T-cell (primary cell): ENCODE measurements at places on chromosomes 7 and 10.

DNA sequence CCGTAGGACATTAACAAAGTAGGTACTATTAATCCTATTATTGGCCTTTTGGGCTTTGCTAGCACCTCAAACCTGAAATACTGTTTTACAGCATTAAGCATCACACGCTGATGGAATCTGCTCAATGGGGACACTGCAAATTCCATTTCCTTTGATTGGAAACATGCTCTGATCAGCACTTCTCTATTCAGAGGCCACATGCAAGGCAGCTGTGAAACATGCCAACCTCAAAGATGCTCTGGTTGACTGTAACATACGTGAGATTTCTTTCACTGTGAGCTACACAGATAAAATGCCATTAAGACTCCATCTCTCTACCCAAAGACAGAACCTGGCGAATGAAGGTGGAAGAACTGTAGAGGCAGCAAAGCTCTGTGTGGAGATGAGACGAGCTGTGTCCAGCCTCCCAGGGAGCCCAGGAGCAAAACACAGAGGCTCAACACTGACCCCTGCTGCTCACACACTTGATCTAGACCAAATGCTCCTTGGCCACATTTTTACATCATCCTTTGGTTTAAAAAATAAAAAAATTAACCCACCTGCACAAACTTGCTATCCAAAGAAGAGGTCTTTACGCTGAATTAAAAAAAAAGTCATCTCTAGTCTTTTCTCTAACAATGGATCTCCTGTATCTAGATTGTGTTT, 8.0 kb downstream of the RSU1 start:
- DNase-seq, result peak; percentile 13

DNA sequence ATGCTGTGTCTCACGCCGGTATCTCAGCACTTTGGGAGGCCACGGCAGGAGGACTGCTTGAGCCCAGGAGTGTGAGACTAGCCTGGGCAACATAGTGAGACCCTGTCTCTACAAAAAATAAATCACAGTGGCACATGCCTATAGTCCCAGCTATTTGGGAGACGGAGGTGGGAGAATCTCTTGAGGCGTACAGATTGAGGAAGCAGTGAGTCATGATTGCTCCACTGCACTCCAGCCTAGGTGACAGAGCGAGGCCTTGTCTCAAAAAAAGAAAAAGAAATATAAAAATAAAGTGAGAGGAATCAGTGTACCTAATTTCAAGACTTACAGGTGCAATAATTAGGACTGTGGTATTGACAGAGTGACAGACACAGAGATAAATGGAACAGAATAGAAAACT, 23.9 kb downstream of the SLC25A40 start:
- no peak for DNase-seq

DNA sequence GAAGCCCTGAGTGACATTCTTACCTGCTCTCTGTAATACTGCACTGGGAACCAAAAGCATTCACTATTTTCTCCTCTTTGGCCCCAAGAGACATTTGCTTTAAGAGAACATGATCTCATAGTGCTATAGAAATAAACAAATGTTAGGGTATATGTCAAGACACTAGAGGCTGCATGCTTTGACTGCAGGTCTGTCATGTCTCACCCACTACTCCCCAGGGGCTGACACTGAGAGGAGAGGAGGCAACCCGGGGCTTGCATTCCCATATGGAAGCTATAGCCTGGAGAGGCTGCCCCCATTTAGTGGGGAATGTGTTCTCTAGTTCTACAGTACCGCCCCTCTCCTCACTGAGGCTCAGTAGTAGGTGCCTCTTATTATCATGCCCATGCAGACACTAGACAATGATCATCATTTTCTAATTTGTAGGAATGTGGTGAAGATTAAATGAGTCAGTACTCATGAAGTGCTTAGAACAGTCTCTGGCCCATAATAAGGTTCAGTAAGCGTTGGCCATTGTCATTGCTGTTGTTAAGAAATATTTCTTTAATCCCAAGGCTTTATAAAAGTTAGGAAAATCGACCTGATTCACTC, 4.9 kb upstream of the SLF2 start:
- DNase-seq, result no peak

- DNase-seq, result peak; percentile 61
Observed at GRCh38 chr10:17430647-17431355, 23.6 kb downstream of the ST8SIA6 start.

DNA sequence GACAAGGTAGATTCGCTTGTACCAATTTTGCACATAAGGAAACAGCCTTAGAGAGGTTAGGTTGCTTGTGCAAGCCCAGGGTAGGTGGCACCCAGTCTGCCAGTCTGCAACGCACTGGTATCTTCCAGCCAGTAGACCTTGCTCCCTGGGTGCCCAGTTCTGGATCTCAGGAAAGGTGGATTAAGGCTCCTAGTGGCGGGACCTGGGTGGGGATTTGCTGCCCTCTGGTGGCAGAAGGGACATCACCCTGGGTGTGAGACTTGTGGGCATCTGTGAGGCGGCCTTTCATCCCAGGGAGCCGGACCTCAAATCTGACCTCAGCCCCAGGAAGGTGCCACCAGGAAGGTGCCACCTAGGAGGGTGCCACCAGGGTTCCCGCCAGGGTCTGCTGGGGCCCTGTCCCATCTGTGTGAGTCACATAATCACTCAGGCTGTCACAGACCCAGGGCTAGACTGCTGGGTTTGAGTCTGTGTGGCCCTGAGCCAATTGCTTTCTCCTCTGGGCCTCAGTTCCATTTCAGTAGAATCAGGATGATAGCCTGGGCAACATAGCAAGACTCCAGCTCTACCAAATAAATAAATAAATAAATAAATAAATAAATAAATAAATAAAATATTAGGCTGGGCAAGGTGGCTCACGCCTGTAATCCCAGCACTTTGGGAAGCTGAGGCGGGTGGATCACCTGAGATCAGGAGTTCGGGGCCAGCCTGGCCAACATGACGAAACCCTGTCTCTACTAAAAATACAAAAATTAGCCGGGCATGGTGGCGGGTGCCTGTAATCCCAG, 5.3 kb upstream of the PRKRIP1 start:
- DNase-seq, result peak; percentile 50

- DNase-seq, result no peak
Observed at GRCh38 chr10:6327961-6328698, 125.4 kb downstream of the PFKFB3 start.

GRCh38 chr7:32266932-32267475, 196.8 kb upstream of the PDE1C start:
- DNase-seq, result no peak

- DNase-seq, result no peak
Observed at GRCh38 chr7:102119213-102119651, 167.4 kb upstream of the SH2B2 start.

DNA sequence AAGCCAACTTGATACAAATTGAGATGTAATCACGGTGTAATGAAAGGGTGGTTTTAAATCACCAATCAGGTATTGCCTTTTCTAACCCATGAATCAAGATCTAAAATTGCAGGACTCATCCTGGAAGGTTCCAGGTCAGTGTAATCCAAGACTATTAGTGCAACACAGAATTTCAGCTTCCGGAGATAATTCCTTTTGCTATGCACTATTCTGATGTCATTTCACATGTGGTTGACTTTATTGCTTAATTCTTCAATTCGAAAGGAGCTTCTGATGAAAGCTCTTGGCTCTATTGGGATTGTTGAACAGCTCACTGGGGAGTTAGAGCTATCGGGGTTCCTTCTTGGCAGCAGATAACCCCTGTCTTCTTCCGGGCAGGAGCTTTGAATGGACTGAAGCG, 147.4 kb upstream of the INSYN2A start:
- no peak for DNase-seq

DNA sequence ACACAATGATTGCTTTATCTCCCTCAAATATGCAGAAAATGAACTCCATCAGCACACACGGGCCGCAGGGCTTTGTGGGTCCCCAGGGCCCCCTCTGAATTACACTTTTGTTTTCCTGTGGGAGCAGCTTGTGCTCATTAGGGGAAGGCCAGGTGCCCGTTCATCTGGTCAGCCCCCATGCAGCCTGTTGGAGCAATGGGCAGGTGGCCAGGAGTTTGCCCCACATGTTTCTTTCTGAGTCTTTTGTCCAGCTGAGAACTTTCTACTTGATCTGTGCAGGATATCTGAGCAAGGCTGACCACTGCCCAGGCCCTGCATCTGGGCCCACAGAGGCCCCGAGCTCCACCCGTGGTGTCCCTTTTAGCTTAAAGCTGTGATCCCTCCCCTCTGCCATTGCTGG, 105.3 kb upstream of the FAM20C start:
- DNase-seq, result no peak

DNA sequence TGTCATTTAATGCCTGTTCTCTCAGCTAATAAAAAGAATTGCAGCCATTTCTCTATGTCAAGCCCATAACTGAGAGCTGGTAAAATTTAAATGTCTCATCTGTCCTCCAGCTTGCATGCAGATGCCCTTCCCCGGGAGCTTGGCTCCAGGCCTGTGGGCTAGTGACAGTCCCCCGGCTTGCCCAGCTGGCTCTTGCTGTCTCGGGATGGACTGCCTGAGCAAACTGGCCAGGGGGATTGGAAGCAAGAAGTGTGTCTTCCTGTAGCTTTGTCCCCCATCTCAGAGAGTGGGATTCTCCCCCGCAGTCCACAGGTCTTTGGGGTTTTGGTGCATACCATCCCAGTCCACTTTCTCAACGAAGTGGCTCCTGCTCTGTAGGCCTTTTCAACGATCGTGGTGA, 53.9 kb upstream of the HMX3 start:
- DNase-seq, result no peak

GRCh38 chr10:14171336-14171735, 159.4 kb downstream of the FRMD4A start:
- DNase-seq, result no peak

GRCh38 chr10:112782200-112782907, 167.7 kb upstream of the TCF7L2 start:
- DNase-seq, result no peak

GRCh38 chr10:101130984-101131961, at the start of gene TLX1:
TLX1 (plus strand) TSS chr10:101131300; CDS start chr10:101131542, 242 bp downstream.
- no peak for DNase-seq

DNA sequence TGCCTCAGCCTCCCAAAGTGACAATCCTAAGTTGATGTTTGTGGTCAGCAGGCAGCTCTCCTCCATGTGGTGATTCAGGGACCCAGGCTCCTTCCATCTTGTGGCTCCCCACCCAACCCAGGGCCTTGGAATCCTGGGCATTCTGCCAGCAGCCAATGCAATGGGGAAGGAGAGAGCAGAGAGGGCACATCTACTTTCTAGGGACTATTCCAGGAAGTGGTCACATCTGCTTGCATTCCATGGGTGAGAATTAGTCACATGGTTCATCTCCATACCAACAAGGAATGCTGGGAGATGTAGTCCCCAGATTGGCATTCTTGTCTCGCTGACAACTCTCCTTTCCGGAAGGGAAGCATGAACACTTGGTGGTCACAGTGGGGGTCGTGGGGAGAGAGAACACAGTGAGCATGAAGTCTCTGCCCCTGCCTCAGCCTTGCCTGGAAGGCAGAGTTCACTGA, 9.9 kb upstream of the SRRM3 start:
- DNase-seq, result no peak

DNA sequence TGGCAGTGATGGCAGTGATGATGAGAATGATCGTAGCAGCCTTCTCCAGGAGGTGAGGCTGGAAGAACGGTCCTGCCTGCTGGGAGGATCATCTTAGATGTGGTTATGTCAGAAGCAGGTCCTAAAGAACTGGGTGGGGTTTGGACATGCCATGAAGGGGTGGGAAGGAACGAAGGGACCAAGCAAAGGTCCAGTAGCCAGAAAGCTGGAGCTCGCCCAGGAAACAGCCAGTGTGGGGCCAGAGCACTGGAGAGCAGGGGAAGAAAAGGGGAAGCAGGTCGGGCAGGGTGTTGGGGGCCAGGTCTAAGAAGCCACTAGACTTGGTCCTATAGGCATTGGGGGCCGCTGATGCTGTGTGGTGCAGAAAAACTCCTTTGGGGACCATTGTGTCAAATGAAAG, 127.4 kb downstream of the RGS10 start:
- no peak for DNase-seq

GRCh38 chr10:121448766-121449421, 149.3 kb downstream of the FGFR2 start:
- no peak for DNase-seq

GRCh38 chr7:39291628-39292410, 274.4 kb upstream of the YAE1 start:
- DNase-seq, result no peak

DNA sequence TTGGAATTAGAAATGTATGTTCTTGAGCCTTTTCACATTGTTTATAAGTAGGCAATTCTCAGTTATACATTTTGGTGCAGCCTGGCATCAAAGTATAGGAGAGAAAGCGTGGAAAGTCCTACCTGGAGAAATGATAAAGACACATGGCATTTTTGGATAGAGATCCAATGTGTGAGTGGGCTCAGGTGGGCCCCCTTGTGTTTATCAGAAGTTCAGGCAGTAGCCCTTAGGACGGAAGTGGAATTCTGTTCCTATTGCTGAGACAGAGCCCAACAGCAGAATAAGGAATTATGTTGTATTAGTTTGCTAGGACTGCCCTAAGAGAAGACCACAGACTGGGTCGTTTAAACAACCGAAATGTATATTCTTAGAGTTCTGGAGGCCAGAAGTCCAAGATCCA, 85.2 kb upstream of the AMPH start:
- no peak for DNase-seq

- DNase-seq, result no peak
Observed at GRCh38 chr7:134028853-134029252, 98.3 kb upstream of the LRGUK start.

DNA sequence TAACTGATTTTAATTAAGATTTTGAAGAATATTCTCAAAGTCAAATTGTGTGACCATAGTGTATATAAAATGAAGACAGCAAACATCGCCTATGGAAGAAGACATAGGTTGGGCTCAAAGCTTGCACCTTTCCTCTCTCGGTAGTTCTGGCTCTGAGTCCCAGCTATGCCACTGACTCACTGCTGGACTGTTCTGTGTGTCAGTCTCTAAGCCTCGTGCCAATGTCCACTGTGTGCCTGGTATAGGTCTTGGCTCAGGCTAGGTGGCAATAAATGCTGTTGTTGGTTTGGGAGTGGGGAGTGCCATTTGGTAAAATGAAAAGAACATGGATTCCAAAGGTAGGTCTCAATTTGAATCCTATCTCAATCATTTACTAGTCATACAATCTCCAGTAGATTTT, 137.5 kb upstream of the RHEB start:
- DNase-seq, result no peak

- no peak for DNase-seq
Observed at GRCh38 chr7:108989319-108989718, 419.6 kb downstream of the DNAJB9 start.

GRCh38 chr10:94546049-94546900, 687 bp downstream of the HELLS start:
- DNase-seq, result no peak

DNA sequence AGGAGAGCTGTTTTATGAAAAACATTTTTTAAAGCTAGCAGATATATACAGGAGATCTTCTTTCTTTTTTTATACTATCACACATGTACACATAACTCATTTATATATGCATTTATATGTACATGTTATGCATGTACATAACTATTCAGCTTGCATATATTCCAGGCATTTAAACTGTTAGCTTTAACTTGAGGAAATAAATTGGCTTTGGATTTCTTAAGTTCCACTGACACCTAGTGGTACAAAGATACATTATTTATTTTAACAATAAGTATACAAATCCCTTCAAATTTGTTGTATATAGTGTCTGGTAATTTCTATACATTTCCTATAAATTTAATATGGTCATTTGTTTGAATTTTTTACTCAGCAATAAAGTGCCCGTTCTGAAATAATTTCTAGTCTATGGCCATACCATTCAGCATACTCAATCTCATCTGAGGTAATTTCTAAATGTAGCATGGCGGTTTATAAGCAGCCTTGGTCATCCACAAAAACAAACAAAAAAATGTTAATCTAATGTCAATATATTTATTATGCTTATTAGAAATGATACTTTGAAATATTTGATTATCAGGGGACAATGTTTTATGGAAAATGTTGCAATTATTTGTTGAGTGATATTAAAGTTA, 11.6 kb downstream of the ZDHHC6 start:
- DNase-seq, result no peak

- no peak for DNase-seq
Observed at GRCh38 chr7:74002474-74003017, 25.4 kb upstream of the ELN start.
